Activated T-helper 2 cell treated with anti-CD3 and anti-CD28 coated beads, Interferon-gamma antibody, Interleukin-2, Interleukin-4, amounts not matched to agents 10 μg/mL and 5 μg/mL and 100 μg/mL, durations not matched to agents 14 hours and 24 hours and 36 hours (primary cell): ENCODE measurements at places on chromosomes 1 and 21. TPM values are rescaled to one million over a fixed set of nuclear protein-coding genes. Genes with fewer than 3 reads are reported as not detected.
A peak's percentile ranks its signal among the peaks of the same experiment; 100 is the strongest.

DNA sequence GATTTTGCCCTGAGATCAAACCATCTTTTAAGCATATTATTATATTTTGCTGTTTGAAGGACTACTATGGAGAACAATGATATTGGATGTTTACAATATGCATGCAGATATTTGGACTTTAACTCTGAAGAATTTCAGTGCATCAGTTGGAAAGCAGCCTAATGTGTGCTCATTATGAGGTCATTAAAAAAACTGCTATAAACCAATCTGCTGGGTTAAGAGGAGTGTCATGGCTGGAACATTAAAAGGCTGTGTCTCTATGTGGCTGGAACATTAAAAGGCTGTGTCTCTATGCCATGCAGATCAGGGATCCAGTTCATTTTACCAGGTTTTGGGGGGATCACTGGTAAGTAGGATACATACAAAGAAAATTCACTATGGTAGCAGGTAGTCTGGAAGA, 77.6 kb downstream of the SPATA46 start:
- no peak for DNase-seq

DNA sequence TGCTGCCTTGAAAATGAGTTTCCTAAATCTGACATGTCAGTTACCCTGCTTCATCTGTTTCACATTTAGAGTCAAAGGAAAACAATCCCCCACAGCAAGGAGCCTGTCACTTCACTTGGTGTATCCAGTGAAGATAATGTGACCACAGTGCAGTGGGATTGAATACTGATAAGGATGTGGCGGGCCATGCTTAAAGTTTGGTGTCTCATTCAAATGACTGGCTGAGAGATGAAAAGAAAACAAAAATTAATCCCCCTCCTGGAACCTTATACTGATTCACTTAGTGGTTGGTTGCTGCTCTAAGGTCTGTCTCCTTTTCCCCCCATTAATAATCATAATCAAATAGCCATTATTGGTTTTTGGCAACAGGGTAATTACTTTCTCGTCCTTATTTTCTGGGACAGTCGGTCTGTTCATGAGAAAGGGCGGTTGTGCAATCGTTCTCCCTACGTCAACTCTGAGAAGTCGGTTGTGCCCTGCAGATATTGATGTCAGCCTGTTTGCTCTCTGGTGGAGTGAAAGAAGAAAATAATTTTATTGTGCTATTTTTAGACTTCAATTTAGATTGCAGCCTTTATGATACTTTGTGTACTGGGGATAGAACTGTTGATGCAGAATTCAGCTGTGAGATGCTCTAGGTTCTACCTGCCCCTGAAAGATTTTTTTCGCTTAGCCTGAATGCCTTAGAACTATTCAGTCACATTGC, 360.2 kb downstream of the DISC1 start:
- no peak for DNase-seq

GRCh38 chr1:24392982-24393650, 20.5 kb downstream of the STPG1 start:
- DNase-seq: no peak

- DNase-seq: no peak
These were observed 142.5 kb upstream of the HMGB4 start for GRCh38 chr1:33721301-33721815.

DNA sequence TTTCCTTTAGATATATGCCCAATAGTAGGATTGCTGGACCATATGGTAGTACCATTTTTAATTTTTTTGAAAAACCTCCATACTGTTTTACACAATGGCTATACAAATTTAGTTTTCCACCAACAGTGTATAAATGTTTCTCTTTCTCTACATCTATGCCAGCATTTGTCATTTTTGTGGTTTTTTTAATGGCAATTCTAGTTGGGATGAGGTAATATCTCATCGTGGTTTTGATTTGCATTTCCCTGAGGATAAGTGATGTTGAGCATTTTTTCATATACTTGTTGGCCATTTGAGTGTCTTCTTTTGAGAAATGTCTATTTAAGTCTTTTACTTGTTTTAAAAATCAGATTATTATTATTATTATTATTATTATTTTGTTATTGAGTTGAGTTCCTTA, 35.5 kb downstream of the PLA2G4A start:
- no peak for DNase-seq

DNA sequence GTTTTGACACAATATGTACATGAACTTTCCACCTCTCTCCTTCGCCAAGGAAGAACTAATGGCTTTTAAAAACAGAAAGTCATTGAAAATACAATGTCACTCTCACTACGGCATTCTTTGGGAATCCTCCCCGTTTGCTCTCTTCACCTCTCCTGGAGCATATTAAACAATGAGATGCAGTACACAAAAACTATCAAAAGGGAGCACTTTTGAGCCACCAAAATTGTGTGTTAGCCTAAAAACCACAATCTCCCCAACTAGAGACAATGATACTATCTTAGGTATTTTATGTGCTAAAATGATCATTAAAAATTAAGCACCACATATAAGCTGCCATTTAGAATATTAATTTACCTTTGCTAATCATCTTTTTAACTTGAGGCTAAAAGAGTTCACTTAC, 425.5 kb downstream of the KCTD3 start:
- no peak for DNase-seq

The YY1AP1 gene
- 65.8 and 67.9 TPM in 2 replicates for total RNA-seq

DNA sequence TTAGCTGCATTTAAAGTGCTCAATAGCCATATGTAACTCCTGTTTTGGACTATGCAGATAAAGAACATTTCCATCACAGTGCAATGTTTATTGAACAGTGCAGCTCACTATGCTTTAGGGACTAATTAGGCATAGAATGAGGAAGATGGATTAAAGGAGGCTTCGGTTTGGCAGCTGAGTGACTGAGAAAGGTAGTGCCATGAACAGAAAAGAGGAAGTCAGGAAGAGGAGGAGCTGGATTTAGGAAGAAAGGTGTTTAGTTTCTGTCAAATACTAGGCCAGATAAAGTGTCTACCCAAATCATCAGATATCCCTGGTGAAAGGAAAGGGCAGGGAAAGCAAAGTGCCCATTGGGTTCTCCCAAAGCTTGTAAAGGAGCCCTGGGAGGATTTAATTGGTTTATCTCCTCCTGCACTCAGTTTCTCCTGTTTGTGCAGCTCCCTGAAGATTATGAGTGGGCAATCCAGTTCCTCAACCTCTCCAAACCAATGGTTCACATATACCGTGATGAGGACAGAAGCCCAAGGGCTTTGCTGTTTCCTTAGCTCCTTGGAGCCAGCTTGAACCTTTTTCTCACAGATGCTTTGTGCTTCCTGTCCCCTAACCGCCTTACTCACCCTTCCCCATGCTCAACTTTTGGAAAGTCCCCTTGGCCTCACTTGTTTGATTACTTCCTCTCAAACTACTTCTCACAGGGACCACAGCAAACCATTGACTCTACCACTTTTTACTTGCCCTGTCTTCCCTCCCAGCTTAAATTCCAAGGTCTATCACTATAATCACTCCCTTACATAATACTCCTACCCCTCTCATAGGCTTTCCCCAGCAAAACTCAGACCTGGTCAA, 3.5 kb upstream of the RAP1A start:
- DNase-seq: peak; percentile 54

The GUCA2A gene
- total RNA-seq: not detected in 2 replicates

GRCh38 chr1:181139631-181140061, 51.1 kb downstream of the IER5 start:
- DNase-seq: no peak

DNA sequence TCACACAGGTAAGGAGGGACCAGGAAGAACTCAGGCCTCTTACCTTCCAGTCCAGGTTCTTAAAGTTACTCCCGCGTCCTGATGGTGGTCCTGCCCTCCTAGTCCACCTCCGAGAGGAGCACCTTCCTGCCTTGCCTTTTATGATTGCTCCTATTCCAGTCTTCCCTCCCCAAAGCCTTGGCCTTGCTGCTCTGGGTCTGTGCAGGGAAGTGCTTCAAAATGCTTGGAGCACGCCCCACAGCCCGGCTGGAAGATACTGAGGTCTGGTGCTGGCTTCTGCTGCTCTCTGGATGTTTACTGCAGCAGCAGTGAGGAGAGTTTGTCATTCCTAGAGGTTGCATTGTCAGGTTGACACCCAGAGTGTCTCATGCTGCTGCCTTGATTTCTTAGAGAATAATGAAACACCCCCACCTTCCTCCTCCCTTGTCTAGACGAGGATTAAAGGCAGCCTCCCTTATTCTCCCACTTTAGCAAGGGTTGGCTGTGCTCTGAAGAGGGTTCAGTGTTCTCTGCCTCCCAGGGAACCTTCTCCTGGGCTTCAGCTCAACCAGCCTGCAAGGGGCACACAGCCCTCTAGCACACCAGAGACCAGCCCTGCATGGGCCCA, 142.2 kb upstream of the CACNA1E start:
- DNase-seq: no peak

DNA sequence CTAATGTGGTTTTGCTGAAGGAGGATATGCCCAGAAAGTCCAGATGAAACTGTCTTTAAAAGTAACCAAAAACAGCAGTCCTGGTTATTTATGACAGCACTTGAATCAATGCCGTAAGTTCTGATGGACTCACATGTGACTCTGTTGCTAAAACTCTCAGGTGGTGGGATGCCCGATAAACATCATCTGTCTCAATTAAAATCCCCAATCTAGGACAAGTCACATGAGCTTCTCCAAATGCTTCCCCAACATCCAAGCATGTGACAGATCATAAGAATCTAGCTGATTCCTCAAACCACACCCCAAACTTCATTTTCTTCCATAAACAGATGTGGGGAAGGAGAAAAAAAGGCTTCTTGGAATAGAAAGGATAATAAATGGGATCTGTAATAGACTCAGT, 786 bp upstream of the CTSK start:
- DNase-seq: no peak

- DNase-seq: peak; percentile 84
These were observed at the start of gene SLC25A24 for GRCh38 chr1:108199781-108200686. SLC25A24 (minus strand) TSS chr1:108200343; CDS start chr1:108200138, 205 bp downstream.

The SYCP1 gene
- total RNA-seq: not detected in 2 replicates

The FAM3B gene
- not detected in 2 replicates for total RNA-seq

The RAVER2 gene
- total RNA-seq: 0.55 and 0.83 TPM in 2 replicates
